ENCODE measurements at places on chromosomes 16 and 17.
A peak's percentile ranks its signal among the peaks of the same experiment; 100 is the strongest.

DNA sequence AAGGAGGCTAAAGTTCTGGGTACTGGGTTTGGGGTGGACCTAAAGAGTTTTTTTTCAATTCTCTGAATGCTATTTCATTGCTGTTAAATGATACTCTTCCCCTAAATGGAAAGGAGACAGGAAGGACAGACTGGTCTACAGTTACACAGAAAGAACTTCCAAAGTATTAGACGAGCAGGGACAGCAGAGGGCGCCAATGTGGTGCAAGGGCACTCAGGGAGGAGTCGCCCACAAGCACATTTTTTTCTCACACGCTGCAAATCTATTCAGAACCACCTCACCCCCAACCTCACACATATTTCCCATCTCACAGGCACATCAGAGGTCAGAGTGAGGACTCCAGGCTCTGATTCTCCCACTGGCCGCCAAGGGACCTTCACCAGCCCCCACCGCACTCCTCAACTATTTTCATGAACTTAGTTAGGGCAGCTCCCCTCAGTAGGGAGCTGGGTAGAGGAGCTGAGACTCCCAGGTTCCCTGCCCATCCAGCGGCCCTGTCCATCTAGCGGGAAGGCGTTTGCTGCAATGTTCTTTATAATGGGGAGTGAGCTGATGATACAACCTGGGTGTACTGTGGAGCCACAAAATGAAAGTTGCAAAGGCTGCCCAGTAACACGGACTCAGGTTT is 6.8 kb upstream of the CA4 start:
- DNase-seq, result peak; percentile 83

- peak; percentile 47 for DNase-seq
Measured at GRCh38 chr17:2083613-2084035, 28.7 kb downstream of the HIC1 start.

- no peak for DNase-seq
Measured at GRCh38 chr16:75252946-75253911, 1.8 kb upstream of the BCAR1 start.

DNA sequence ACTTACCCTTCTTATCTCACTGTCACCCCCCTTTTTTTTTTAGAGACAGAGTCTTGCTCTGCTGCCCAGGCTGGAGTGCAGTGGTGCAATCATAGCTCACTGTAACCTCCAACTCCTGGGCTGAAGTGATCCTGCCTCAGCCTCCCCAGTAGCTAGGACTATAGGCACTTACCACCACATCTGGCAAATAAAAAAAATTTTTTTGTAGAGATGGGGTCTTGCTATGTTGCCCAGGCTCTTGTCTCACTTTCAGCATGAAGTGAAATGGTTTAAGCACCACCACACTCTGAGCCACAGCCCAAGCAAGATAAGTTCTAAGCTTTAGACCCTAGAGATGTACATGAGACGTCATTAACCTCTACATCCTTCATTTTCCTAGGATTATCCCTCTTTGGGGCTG is 34.5 kb upstream of the EFCAB13 start:
- no peak for DNase-seq

GRCh38 chr16:15041271-15042004 is 14.4 kb downstream of the NTAN1 start:
- no peak for DNase-seq

DNA sequence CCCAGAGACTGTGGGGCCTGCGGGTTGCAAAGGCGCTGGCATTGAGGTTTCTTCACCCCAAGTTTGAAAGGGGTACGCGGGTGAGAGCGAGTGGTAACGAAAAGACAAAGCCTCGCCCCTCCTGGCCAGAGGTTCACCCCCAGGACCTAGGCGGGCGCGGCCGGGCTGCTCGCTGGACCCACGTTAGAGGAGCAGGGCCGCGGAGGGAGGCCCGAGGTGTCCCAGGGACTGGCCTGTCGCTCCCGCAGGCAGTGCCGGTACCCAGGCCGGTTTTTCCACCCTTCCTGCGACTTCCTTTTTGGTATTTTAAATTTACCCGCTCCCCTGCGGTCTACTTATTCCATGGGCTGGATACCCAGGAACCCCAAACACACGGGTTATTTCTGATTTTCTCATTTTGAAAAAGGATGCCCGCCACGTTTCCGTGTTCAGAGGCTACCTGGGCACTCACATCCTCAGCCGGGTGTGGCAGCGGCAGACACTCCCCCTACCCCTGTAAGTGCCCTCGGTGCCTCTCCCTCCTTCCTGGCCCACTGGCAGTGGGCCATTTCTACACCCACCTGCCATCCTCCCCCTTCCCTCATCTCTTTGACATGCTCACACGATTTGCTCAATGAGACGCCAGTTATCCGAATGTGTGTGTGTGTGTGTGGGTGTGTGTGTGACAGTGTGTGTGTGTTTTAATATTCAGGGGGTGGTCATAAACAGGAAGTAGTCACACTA is 1.6 kb upstream of the FOXL1 start:
- no peak for DNase-seq

GRCh38 chr17:50169121-50169764 is 3.4 kb downstream of the SGCA start:
- peak; percentile 69 for DNase-seq

DNA sequence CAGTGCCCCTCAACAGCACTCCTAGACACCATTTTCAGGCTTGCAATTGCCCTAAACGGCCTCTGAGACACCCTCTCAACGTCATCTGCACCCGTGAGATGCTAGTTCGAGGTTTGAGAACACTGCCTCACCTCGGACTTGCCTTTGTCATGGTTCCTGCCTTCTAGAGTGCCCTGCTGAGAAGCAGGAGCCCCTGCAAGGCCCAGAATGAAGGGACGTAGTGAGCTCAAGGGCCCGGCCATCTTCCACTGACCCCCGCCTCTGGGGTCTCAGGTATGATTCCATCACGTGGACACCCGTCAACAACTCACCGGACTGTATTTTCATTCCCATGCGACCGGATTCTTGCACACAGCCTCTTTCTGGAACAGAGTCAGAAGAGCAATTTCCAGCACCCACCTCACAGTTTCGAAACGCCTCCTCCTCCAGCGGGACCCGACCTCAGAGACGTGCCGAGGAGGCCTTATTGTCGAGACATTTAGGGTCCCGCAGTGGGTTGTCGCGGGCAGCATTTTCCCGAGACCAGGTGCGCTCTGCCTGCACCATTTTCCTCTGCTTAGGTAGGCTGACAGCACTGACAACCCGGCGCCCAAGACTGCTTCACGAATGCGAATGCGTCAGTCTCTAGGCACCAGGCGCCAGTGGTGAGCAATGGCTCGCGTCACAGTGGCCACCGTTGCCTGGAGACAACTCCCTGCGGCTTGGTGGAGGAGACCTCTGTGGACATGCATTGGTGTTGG is 999.9 kb downstream of the KCNJ18 start:
- DNase-seq, result no peak

- DNase-seq, result no peak
Measured at GRCh38 chr16:66367968-66368891, 1.7 kb downstream of the CDH5 start.
